Stimulated activated CD4-positive, alpha-beta T cell treated with anti-CD3 and anti-CD28 coated beads, Interleukin-2, amount 100 ng/mL, for 4 hours (primary cell): ENCODE measurements at places on chromosomes 5 and 9.

DNA sequence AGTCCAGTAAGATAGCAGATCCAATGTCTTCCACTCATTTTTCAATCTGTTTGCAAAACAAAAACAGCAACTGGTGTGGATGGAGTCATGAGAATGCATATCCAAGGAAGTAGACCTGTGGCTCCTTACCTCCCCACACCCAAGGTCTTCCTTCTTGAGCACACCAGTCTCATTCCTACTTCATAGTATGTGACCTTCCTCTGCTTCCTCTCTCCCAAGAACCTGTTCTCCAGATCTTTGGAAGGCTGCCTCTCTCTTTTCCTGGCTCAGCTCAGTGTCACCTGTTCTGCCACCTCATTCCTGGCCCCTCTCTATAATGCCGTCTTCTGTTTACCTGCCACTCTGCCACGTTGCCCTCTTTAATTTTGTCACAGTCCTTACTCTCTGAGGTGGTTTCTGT is 7.9 kb upstream of the TRIM7 start:
- DNase-seq = no peak

DNA sequence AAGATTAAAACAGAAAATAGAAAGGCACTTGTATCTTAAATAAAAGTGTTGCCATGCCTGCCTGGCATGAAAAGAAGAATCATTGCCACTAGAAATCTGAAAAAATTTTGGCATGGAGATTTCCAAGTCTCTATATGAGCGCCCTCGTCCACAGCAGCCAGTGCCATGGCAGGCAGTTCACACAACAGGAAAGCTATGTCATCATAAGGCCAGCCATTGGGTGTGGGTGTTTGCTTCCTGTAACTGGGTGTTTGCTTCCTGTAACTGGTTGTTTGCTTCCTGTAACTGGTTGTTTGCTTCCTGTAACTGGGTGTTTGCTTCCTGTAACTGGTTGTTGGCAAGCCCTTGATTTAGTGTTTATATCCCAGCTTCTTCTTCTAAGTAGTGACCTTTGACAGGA is 446.7 kb downstream of the IRX1 start:
- no peak for DNase-seq

- no peak for DNase-seq
Measured at GRCh38 chr5:72487177-72487576, 20.0 kb downstream of the ZNF366 start.

DNA sequence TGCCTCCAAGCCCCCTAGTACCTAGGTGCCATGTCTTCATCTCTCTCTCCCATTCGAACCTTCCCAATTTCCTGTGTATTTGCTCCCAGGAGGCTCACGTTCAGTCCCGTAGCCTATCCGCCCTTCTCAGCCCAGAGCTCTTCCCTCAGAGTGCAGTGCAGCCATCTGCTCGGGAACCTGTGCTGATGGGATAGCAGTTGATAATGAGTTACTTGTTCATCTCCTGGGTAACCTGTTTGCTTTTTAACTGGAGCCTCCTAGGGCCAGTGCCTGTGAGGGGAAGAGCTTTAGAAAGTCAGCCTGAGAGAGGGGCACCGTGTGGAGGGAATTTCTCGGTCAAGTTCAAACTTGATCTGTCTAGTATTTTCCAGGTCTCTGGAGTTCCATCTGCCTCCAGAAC is 229.8 kb upstream of the IL12B start:
- no peak for DNase-seq

- no peak for DNase-seq
Measured at GRCh38 chr5:136998854-136999357, 500.2 kb downstream of the SPOCK1 start.
